Glutamatergic neuron (in vitro differentiated cells): ENCODE measurements at places on chromosomes 2 and 18. TPM values are rescaled to one million over a fixed set of nuclear protein-coding genes. Genes with fewer than 3 reads are reported as not detected.
A peak's percentile ranks its signal among the peaks of the same experiment; 100 is the strongest.

DNA sequence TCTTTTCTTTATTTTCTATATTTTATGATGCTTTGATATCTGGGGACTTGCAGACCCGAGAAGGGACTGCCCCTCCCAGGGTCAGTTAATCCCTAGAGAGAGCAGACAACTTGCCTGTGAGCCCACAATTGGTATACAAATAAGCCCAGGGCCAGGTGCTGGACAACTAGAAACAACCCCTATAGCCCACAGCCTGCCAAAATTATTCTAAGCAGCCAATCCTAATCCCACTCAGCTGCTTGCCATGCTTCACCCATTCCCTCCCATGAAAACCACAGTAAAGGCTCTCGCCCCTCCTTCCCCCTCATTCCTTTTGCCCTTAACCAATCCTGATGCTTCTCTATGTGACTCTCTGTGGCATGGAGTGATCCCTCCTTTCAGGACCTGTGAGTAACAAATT is 380.7 kb downstream of the RBM43 start:
- DNase-seq = no peak

DNA sequence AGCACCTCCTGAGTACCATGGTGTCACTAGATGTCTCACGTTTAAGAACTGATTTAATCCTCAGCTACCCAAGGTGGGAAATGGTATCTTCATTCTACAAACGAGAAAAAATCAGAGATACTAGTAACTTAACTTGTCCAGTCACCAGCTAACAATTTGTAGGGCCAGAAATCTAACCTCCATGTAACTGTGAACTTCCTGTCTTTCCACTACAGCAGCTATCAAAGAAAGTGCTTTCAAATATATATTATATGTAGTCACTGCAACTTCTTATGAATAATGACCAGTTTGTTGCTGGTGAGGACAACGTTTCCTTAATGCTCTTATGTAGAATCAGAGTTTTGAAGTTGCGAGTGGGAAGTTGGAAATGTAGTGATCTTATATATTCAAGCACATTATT is 1.9 kb downstream of the REV1 start:
- no peak for DNase-seq

DNA sequence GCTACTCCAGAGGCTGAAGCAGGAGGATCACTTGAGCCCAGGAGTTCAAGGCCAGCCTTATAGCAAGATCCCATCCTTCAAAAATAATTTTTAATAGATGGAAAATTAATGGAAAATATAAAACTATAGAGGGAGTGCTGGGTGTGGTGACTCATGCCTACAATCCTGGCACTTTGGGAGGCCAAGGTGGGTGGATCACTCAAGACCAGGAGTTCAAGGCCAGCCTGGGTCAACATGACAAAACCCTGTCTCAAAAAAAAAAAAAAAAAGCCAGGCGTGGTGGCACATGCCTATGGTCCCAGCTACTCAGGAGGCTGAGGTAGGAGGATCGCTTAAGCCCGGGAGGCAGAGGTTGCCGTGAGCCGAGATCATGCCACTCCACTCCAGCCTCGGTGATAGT is 48.0 kb downstream of the AP1S3 start:
- DNase-seq = no peak

NR4A2 gene
- 2.2 TPM for total RNA-seq

DNA sequence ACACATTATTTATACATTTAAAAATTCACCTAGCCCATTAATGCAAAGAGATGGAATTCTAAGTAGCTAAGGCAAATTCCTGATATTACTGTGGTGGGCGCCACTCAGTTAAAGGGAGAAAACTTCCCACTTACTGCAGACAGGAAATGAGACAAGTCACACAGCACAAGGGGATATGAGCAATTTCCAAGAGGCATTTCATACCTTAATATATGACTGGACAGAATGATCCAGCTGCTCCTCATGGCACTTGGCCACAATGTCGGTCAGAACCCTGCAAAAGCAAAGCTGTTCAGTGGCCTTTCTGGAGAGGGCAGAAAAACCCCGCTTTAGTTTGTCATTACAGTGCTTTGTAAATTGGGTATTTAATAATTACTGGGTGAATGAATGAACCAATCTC is 121.4 kb upstream of the CCDC195 start:
- DNase-seq = no peak

CHST9 gene
- not detected for total RNA-seq

- DNase-seq = no peak
These were observed 337.0 kb downstream of the MBD2 start for GRCh38 chr18:53887447-53887846.

POTEC gene
- not detected for total RNA-seq

UGT1A4 gene
- total RNA-seq = not detected

NCKAP5 gene
- 0.20 TPM for total RNA-seq

DNA sequence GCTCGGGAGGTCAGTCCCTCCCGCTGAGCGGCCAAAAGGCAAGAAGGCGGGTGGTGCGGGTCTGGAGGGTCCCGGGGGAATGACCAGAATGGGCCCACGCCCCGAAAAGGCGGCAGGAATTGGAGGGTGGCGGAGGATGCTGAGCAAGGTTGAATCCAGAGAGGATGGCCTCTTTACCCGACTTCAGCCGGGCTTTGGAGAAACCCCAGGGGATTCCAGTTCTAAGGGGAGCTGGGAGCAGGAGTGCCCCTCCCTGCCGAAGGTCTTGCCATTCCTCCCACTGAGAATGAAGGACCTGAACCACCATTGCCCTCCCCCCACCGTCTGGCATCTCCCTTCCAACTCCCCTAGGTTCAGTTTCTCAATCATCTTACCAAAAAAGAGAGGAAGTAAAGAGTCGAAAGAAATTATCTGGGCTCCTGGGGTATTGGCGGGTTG is 38.9 kb upstream of the ATP6V1B1 start:
- DNase-seq = no peak

GRCh38 chr2:131724019-131724418 is 196.3 kb downstream of the CCDC74A start:
- peak; percentile 36 for DNase-seq

GRCh38 chr18:35136885-35137284 is 95.7 kb downstream of the MAPRE2 start:
- no peak for DNase-seq

CXCR1 gene
- not detected for total RNA-seq

GRCh38 chr18:76922107-76922506 is 99.8 kb downstream of the ZNF236 start:
- DNase-seq = peak; percentile 69

MARCO gene
- total RNA-seq = not detected

DNA sequence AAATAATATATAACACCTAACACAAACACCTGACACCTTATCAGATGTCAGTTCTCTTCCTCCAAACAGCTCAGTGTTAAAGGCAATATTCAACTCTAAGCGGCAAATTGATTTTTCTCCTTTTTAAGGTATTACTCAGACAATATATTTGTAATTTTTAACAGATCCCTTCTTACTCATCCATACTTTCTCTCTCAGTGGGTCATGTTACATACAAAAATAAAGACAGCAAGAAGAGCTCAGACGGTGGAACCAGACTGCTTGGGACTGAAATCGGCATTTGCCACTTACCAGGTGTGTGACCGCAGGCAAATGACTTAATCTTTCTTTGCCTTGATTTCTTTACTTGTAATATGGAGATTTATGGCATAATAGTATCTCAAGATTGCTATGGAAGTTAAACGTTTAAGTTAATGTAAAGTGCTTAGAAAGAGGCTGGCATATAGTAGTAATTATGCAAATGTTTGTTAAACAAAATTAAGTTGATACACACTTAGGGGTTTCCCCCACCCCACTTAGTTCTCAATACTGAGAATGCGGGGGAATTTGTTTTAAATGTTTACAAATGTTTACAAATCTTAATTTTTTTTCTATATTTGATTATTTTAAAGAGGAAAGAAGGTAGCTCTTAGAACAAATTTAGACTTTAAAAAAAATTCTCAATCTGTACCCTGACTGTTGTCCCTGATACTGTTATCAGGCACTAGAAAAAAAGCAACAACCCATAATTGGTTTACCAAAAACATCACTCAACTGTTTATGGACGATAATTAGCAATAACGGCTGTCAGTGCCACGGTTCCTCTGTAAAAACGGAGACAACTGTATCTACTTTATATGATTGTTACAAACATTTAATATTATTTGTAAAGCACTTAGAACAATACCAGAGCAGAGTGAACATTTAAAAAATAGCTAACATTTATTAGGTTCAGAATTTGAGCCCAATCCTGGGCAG is 25.6 kb downstream of the MAP3K2 start:
- no peak for DNase-seq

GRCh38 chr18:2147476-2148230 is 423.7 kb downstream of the METTL4 start:
- DNase-seq = no peak

SLC4A3 gene
- 24.4 TPM for total RNA-seq

CRYGC gene
- total RNA-seq = not detected

FAM237A gene
- total RNA-seq = not detected

DNA sequence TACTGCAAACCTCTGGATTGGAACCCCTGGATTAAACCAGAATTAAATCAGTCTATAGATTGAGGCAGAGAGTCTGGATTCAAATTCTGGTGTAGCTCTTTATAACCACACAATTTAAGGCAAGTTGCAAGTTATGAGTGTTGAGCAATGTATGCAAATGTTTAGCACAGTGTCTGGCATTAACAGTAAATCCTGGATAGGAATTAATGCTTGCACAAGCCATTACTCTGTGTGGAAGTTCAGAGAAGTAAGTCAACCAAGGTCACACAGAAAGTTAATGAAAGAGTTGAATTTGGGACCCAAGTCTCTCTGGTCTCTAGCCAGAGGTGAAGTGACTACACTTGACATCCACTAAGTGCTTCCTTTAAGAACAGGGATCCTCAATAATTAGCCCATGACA is 2.0 kb upstream of the MARCO start:
- DNase-seq = no peak

DNA sequence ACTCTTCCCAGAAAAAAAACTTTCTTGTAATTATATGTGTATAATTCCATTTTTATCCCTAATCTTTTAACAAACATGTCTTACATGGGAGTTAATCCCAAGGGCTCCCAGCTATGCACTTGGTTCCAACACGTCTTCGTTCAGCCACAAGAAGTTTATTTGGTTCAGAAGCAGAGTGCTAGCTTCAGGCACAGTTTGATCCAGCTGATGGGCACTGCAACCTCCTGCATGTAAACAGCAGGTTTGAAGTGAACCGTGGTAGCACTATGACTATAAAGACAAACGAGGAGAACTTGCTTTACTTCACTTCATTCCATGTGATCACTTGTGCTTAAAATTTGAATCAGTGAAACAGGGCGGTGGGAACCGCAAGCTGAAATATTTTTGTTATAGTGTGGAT is 7.0 kb upstream of the RNASEH1 start:
- no peak for DNase-seq

DNA sequence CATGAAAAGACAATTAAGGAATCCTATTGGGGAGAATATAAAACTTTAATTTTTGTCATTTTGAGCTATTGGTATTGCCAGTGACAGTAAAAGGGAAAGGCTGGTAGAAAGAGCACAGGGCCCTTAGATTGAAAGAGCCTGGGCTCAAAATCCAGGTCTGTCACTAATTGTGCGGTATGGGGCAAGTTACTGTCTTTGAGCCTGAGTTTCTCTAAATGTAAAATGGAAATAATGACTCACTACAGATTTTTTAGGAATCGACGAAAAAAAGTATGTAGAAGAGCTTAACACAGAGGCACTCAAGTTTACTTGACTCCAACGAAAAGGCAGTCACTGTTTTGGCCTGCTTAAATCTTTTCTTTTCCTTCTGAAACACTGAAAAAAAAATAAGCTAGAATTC is 7.0 kb downstream of the NDUFV2 start:
- DNase-seq = no peak

DNA sequence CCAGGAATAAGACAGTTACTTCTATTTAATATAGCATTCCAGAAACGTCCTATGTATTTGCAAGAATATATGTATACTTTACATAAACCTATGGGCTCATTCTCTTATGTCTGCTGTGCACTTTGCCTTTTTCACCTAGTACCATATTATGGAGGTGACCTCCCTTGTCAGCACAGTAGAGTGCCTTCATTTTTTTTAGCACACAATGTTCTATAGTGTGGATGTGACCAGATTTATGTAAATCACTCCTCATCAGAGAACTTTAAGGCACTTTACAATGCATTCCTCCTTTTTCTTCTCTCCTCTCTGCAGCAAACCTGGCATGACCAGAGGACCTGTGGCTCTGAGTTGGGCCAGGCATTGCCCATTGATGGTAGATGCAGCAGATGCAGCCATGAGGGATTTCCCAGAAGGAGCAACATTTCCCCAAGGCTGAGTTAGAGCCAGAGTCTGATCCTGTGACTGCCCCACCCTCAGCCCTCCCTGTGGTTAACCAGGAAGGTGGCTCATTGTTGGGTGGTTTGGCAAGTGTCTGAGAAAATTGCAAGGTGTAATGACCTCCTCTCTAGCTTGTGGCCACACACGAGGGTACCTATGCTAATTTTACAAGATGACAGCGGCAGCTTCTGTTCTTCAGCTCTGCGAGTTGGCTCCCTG is 76.5 kb upstream of the DLX2 start:
- DNase-seq = no peak

DNA sequence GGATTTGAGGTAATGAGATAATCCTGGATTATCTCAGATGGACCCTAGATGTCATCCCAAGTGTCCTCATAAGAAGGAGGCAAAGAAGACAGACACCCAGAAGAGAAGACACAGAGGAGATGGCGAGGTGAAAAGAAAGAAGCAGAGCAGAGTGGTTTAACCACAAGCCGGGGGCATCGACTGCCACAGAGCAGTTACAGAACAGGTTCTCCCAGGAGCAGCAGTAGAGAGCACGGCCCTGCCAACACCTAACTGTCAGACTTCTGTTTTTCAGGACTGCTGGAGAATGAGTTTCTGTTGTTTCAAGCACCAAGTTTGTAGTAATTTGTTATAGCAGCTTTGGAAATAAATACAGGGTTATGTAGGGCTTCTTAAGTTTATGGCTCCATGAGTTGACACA is 437.0 kb downstream of the THSD7B start:
- no peak for DNase-seq

GRCh38 chr2:160479269-160479668 is 14.3 kb downstream of the RBMS1 start:
- DNase-seq = no peak

DNA sequence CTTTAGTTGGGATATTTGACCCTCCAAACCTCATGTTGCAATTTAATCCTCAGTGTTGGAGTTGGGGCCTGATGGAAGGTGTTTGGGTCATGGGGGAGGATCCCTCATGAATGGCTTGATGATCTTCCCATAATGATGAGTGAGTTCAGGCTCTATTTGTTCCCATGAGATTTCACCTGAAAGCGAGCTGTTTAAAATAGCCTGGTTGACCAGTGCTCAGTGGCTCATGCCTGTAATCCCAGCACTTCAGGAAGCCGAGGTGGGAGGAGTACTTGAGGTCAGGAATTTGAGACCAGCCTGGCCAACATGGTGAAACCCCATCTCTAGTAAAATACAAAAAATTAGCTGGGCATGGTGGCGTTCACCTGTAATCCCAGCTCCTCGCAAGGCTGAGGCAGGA is 14.9 kb upstream of the PSME4 start:
- DNase-seq = no peak
